ENCODE measurements at places on chromosomes 12 and 14. TPM values are rescaled to one million over a fixed set of nuclear protein-coding genes. Genes with fewer than 3 reads are reported as not detected.
A peak's percentile ranks its signal among the peaks of the same experiment; 100 is the strongest.

DNA sequence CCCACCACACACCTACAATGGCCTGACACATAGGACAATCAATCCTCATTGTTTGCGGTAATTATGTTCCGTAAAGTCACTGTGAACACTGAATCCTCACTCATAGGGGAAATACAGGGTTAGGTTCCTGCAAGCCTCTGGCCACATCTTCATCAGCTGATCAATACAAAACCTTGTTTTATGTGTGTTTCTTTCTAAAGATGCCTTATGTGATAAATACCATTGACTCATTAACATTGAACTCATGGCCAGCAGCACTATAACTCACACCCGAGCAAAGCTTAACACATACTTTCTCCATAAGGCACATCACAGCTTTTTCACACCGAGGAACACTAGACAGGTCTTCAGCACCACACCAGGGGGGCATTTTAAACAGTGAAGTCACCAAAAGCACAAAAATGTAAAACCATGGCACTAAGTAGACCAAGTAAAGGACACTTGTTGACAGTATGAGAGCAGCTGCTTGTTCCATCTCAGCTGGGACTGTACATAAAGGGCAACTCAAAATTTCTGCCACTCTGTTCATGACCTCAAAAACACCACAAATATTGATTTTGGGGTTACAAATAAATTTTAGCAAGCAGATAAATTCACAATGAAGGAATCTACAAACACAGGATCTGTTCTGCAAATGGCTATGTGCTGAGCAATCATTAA is 60.5 kb downstream of the ESR2 start:
- no peak for DNase-seq

DNA sequence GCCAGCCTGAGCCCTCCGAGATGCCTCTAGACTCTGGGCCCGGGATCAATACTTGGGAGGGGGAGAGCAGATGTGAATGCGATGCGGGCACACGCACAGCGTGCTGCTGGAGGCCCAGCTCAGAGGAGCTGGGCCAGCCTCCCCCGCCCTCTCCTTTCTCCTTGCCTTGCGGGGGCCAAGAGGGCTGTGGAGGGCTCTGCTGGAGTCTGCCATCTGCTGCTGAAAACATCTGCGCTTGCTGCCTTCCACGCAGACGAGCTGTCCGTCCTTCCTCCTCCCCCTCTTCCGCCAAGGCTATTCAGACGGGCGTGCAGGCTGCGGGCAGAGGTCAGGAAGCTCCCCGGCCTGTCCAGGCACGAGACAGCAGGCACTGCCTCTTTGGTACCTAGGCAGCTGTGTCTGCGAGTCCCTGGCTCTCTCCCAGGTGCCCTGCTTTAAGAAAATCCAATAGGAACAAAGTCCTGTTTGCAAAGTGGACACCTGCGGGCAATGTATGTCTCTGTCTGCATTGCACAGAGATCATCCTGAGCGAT is 75.2 kb downstream of the SPRING1 start:
- peak; percentile 91 for DNase-seq

GRCh38 chr14:59294662-59294992 is 106.2 kb downstream of the DAAM1 start:
- no peak for DNase-seq

DNA sequence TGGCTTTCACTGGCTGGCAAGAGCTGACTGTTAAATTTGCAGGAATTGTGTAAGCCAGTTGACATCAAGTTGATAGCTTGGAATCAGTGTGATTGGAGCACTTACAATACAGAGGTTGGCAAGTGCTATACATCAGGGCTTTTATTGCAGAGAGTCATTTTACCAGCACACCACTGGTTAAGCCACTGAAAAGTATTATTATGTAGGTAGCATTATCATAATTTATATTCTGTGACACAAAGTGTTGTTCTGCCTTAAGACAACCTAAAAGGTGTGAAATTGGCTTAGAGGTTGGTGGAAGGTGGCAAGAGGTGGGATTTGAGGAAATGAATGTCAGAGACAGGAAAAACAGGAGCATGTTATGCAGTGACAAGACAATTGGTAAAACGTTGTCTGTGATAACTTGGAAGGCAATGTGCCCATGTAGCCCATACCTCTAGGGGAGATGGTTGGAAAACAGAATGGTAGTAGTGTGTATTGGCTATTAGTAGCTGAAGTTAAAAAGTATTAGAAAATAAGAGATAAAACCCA is 172.9 kb upstream of the PRICKLE1 start:
- DNase-seq: no peak

DNA sequence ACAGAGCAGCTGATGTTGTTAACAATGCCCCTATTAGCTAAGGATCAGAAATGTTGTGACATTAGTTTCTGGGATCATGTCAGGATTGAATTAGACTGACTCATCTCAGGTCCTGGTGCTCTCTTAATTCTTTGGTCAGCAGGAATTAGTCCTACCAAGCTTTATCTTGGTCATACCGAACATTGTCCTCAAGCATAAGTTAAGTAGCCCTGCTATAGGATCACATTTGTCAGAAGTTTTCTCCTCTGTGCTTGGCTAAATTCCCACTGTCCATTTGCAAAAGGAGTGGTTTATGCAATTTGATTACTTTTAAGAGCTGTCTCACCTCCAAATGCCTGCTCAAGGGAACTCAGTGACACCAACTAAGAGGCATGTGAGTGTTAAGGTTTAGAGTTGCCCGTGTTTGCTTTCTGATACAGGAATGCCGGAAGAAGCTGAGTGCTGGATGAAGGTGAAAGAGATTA is 48.4 kb upstream of the IFNG-AS1 start:
- no peak for DNase-seq

GRCh38 chr14:73467377-73467776 is 9.0 kb upstream of the NUMB start:
- no peak for DNase-seq

- DNase-seq: no peak
Measured at GRCh38 chr12:70741256-70741655, 104.0 kb upstream of the PTPRB start.

DNA sequence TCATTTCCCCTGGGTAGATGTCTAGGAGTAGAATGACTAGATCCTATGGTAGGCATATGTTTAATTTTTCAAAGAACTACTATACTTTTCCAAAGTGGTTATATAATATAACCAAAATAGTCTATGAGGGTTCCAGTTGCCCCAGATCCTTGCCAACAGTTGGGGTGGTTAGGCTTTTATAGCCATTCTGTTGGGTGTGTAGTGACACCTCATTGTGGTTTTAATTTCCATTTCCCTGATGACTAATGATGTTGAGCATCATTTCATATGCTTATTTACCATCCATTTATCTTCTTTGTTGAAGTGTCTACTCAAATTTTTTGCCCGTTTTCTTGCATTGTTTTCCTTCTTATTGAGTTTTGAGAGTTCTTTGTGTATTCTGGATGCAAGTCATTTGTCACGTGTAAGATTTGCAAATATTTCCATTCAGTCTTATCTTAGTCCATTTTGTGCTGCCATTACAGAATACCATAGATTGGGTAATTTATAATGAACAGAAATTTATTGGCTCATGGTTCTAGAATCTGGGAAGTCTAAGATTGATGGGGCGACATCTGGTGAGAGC is 4.7 kb downstream of the SYNE2 start:
- DNase-seq: no peak

- DNase-seq: no peak
Measured at GRCh38 chr12:91896286-91897024, 249.2 kb downstream of the BTG1 start.

DNA sequence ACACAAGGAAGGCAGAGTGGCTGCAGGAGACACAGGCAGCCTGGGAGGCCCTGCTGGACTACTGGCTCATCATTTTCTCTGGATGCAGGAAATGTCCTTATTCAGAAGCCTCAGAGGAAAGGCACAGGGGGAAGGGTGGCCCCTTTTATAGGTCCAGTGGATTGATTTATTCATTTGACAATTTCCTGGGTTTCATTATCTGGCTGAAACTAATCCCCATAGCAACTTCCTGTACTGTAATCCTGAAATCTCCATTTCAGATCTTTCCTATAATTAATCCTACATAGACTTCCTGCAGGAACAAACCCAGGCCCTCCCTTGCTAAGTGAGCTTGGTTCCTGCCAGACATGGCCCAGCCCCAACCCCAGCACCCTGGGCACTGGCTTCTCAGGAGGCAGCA is 23.0 kb downstream of the KRT76 start:
- DNase-seq: no peak

GRCh38 chr12:50984586-50985298 is 32.4 kb downstream of the HIGD1C start:
- no peak for DNase-seq

- DNase-seq: peak; percentile 23
Measured at GRCh38 chr12:111887926-111888745, 46.1 kb downstream of the MAPKAPK5 start.

- DNase-seq: peak; percentile 75
Measured at GRCh38 chr12:6828781-6829535, 751 bp downstream of the P3H3 start.

- DNase-seq: no peak
Measured at GRCh38 chr12:56146492-56147460, 5.6 kb upstream of the MYL6B start.

AMIGO2 gene
- 1.7 TPM for total RNA-seq

ACOT4 gene
- not detected for total RNA-seq

DEPDC4 gene
- total RNA-seq: 2.0 TPM

All from glutamatergic neuron (in vitro differentiated cells).